NCI-H146 (cell line): ENCODE measurements at places on chromosomes 2 and 18.

- peak; percentile 83 for DNase-seq
Observed at GRCh38 chr2:170218456-170218855, 40.5 kb downstream of the MYO3B start.

DNA sequence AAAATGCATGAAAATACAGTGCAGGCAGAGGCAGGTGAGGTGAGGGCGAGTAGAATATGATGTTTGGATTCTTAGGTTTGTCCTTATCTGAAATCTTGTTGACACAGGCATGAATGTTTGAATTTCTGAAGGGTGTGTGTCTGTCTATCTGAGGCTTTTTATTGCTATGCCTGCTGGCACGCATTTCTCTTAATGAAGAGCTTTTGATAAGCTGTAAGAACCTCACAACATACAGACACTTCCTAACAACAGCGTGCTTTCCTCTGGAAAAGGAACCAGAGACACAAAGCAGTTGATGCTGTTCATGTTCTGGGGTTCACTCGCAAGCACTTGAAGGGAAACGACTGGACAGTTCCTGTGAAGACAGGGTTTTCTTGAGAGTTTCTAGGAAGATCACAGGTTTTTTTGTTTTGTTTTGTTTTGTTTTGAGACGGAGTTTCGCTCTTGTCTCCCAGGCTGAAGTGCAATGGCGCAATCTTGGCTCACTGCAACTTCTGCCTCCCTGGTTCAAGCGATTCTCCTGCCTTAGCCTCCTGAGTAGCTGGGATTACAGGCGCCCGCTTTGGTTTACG, 33.3 kb upstream of the CABLES1 start:
- DNase-seq: peak; percentile 54

DNA sequence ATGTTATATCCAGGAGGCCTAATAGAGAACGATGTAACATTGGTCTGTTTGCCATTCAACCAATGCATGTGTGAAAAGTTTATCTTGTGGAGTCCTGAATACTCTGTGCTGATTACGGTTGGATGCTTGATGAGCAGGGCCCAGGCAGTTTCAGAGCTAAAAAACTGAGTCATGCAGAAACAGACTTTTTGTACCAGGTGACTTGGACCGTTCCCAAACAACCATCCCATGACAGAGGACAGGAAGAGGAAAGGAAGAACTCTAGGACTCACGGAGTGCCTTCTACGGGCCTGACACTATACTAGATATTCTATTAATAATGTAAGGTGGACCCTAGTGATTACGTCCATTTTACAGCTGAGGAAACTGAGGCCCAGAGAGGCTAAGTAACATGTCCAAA, 142.1 kb downstream of the ARHGAP28 start:
- DNase-seq: no peak

DNA sequence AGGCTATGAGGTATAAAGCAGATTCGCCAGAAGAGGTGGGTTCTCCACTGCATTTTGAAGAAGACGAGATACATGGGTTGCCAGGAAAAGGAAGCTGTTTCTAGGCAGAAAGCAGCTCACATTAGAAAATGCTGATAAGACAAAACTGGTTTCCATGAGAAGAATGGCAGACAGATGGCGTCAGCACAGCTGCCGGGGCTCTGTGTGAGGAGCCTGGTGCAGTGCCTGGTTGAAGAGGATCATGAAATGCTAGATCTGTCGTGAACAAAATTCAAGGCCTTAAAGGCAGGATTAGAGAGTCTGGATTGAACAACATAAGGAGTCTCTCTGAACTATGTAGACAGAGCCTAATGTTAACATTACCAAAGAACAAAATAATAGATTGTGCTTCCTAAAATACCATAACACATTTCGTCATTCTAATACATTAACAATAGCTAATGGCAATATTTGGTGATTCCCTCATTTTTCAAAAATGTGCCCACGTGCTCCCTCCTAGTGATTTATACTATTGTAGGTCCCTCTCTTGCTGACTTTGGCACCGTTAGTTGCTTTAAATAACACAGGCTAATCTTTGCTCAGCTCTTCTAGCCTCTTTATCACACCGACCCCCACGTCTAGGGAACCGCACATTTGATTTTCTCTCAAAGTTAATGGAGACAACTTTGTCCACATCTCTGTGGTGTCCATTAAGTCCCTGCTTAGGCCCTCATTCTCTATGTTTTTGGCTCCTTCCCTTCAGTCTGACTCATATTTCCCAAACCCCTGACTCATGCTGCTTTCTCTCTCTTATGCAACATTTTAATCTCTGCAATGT, 38.2 kb downstream of the EFEMP1 start:
- no peak for DNase-seq

- DNase-seq: no peak
Observed at GRCh38 chr2:164697688-164698461, 76.6 kb upstream of the GRB14 start.

- peak; percentile 74 for DNase-seq
Observed at GRCh38 chr2:38535744-38536506, 66.8 kb downstream of the HNRNPLL start.

DNA sequence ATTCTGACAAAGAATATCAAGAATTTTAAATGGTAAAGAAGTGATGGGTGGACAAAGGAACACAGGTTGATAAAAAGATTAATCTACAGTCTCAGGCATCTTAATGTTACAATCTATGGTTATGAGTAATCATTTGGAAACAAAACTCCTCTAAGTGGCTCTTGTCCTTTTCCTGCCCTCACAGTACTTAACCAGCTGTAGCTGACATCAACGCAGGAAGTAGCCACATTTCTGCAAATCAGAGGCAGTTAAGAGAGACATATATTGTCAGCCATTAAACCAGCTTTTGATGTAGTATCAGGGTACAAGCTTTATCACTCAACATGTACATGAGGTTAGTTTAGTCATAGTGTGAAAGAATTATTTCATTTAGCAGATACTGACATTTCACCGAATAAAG, 244.6 kb downstream of the NR4A2 start:
- no peak for DNase-seq

GRCh38 chr2:159925975-159926374, 128.0 kb upstream of the CD302 start:
- DNase-seq: no peak

DNA sequence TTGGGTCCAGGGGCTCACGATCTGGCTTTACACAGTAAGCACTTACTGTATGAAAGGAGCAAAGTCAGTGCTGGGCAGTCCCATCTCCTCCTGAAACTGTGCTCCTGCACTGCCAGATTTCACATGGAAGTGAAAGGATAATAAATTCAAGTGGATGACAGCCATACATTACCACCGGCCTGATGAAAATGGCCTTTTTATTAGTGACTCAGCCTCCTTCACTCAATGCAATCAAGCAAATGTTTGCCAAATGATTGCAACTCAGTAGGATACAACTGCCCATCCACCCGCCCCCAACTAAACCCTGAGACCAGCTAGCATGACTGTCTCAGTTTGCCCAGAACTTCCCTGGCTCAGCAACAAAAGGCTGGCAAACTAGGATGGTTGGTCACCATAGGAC, 77.1 kb downstream of the MYO5B start:
- no peak for DNase-seq

DNA sequence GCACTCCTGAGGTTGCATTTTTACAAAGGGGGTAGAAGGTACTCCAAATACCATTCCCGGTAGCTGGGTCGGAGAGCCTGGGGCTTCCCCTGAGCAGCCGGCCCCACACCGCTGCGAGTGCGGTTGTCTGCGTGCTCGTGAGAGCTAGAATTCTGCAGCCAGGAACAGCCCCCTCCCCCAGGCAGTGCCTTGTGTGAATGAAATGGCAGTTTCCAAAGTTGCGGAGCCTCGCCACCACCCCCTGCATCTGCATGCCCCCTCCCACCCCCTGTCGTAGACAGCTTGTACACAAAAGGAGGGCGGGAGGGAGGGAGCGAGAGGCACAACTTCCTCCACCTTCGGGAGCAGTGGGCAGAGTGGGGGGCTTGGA, 1.1 kb downstream of the MYCN start:
- peak; percentile 46 for DNase-seq

DNA sequence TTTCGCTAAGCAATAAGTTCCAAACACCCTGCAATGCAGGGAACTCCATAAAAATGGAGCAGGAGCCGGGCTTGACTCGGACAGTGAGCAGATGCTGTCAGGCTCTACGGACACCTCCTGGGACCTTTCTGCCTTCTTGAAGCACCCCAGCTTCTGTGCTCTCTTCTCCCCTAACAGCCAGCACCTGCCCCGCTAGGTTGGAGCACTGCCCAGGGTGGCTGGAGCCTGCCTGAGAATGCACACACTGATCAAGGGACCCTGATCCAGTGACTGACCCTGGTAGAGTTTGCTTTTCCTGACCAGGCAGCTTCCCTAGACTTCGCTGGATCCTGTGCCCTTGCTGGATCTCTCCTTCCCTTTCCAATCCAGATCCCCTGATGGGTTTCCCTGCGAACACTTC, 40.9 kb downstream of the CD226 start:
- DNase-seq: no peak

- DNase-seq: no peak
Observed at GRCh38 chr2:69046221-69046662, 33.3 kb downstream of the ANTXR1 start.

DNA sequence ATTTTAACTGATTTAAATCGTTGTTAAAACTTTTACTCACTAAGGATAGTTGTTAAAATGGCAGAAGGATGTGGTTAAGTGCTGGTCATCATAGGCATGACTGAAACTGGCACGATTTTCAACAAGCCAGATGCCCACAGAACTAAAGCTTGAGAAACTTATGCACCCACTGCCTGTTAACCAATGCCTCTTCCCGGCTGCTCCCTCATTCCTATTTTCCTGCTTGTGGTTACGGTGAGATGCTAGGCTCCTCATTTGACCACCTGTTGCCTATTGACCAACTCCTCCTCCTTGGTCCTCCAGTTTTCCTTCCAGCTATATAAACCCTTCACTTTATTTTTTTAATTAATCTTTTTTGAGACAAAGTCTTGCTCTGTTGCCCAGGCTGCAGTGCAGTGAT, 238.7 kb downstream of the TFCP2L1 start:
- no peak for DNase-seq

GRCh38 chr18:57555134-57555533, 31.4 kb downstream of the FECH start:
- DNase-seq: no peak

DNA sequence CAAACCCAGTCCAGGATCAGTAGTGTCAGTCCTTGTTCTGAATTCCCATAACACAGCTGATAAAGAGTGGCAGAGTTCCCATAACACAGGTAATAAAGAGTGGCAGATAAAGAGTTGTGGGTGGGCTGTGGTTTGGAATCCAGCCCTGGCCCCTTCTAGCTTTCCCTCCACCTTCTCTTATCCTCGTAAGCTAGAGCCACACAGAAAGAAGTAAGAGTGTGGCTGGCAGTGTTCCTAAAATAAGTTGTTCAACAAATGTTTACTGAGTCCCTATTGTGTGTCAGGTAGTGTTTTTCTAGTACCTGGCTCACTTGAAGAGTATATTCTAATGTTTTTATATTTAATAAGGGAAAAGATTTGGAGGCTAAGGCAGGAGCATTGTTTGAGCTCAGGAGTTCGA, 65.0 kb upstream of the BCL2L11 start:
- DNase-seq: no peak

DNA sequence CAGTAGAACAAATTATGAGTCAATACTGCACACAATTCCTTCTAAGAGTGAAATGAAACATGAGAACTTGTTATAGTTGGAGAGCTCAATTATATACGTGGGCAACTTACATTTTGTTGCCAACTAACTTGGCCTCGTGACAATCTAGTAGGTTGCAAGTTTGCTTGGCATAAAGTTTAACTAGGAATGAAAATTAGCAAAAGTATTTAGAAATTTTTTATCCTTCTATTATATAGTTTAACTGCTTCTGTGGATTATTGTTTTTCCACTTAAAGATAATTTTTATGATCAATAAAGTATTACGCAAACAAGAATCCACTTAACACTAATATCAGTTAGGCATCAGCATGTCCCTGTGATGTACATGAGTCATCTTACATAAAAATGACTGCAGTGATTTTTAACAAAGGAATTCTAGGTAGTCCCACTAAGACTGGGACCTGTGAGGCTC, 41.1 kb downstream of the FAM124B start:
- DNase-seq: no peak
